Activated T-cell treated with anti-CD3 and anti-CD28 coated beads, Interleukin-2, amount 50 U/mL, for 1 hour (primary cell): ENCODE measurements at places on chromosomes 2 and 18.

DNA sequence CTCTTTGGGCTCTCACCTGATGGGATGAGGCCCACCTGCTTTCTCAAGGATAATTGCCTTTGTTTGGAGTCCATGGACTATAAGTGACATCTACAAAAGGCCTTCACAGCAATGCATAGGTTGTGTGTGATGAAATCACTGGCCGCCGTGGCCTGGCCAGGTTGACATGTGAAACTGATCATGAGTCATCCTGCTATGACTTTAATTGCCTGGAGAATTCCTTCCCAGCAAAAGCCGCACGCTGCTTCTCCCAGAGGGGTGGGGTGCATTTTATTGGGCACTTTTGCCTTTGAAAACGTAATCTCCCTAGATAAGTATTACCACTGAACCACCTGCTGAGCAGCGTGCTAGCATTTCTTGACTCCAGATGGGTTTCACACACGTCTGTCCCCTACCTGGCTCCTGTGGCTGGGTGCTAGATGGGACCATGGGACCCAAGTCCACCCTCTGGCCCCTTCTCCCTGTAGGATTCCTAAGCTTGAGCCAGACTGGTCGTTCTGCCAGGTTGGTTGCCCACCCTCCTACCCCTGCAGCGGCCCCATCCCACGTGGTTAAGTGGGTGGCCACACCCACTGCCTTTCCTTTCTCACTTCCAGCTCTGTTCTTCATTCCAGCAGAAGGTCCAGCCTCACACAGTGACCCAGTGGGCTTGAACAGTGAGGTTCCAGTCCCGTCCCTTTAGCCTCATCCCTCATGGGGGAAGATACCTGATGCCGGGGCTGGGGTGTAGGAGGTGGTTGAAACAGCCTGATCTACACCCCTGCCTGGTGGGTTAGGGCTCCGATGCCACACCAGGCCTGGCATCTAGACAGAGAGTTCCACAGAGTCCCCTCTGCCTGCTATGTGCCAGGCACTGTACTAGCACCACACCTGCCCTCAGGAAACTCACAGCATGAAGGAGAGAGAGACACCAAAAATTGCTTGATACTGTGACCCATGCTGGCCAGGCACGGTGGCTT lies 89.6 kb downstream of the GBX2 start:
- no peak for DNase-seq

GRCh38 chr18:55349685-55350084 lies 238.3 kb downstream of the TCF4 start:
- no peak for DNase-seq

GRCh38 chr2:222944552-222944951 lies 83.7 kb downstream of the ACSL3 start:
- DNase-seq: no peak

DNA sequence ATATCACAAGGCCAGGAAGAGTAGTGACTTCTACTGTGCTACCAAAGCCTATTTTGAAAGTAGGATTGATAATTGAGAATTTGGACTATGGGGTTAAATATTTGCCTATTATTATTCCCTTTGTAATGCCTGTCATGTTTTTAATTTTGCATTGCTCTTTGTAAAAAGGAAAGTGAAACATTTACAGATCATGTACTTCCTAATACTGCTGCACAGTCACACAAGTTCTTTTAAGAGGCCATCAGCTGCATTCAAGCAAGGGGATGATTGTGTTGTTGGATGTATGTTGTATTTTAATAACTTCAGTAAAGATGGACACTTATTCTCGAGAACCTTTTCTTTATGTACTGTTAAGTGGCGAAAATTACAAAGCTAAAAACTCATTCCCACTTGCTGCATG lies 70.1 kb downstream of the PLEKHA3 start:
- DNase-seq: no peak

- DNase-seq: no peak
Observed at GRCh38 chr2:8458503-8459459, 223.1 kb upstream of the ID2 start.

- DNase-seq: no peak
Observed at GRCh38 chr2:65263262-65263661, 35.6 kb downstream of the ACTR2 start.

- DNase-seq: no peak
Observed at GRCh38 chr2:100887039-100887578, 67.2 kb downstream of the NPAS2 start.

DNA sequence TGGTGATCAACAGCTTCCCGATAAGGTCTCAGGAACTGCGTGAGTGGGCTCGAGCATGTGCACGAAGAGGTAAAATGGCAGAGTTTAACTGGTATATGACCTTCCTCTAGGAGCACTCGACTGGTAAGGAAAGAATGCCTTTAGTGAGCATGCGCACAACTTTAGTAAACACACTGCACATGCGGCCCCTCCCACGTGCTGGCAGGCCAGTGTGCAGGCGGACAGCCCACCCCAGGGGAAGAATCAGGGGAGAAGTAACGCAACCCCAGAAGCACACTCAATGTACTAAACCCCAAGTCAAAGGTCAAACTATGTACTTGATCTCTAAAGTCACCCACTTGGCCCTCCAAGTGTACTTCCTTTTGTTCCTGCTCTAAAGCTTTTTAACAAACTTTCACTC lies 28.7 kb upstream of the SLC25A52 start:
- no peak for DNase-seq

DNA sequence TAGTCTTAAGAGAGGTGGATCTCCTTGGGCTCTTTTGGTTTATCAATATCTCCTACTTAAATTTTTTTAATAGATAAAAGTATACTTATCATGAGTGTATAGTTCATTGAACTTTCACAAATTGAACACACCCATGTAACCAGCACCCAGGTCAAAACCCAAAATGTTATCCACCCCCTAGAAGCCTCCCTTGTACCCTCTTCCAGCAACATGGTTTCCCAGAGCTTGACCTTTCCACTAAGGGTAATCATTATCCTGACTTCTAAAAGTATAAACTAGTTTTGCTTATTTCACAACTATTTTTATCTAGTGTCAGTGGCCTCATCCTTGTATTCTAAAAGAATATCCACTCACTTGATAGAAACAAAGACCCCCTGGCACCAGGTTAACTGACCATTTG lies 106.8 kb downstream of the MDH1 start:
- no peak for DNase-seq

DNA sequence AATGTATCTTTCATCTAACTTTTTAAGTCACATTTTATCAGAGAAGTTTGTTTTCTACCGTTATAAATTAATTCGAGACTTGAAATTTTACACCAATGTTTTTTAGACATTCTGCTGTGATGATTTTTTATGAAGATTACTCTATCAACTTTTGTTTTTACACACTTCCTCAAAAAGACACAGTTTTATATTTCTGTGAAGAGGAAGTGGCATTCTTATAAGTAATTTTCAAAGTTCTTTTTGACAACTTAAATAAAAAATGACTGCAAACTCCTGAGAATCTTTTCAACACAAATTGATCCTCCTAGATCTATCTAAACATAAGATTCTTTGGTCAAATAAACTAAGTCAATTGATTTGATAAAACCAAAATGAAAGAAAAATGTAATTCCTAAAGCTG lies 13.7 kb downstream of the ANKRD44 start:
- DNase-seq: no peak

DNA sequence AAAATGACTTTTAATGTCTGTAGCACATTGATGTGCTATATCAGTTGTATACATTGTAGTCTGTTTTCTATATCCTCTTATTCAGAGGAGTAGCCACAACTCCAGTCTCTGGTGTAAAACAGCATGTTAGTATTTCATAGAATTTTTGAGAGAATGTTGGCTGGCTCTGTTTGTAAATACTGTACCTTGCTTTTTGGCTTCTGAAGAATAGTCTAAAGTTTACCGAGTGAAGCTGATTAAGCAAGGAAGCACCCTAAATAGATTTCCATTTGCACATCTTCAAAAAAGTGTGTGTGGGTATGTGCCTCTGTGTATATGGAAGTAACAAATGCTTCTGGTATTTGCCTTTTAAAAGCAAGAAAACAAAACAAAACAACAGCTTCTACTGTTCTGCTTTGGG lies 50.5 kb downstream of the MAP4K4 start:
- no peak for DNase-seq

- DNase-seq: no peak
Observed at GRCh38 chr2:74168739-74169138, 9.9 kb downstream of the MOB1A start.

- DNase-seq: no peak
Observed at GRCh38 chr18:73283788-73284187, 416.0 kb upstream of the NETO1 start.

- no peak for DNase-seq
Observed at GRCh38 chr2:54701029-54701428, 22.4 kb upstream of the EML6 start.

DNA sequence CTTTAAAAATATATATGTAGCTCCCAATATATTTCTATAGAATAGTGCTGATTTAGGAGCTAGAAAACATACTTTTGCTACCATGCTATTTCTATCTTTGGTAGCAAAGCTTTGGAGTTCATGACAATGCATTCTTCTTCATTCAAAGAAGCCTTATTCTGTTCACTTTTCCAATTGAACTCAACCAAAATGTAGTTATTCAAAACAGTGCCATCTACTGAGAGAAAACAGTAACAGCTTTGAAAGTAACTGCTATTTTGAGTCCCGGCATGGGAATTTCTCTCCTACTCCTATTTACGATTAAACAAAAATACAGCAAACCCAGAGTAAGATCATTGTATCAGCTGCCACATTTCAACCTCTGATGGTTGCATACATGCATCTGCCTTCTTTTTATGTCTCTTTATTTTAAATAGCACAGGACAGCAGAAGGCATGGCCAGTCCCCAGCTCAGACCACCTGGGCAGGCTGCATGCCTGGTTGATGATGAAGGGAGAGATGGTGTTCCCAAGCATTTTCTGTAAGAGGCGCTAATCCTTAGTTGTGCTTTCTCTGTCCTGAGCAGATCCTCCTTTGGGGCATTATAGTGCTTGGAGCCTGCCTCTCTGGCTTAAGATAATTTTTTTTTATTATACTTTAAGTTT lies 69.7 kb upstream of the SULT1C3 start:
- no peak for DNase-seq

DNA sequence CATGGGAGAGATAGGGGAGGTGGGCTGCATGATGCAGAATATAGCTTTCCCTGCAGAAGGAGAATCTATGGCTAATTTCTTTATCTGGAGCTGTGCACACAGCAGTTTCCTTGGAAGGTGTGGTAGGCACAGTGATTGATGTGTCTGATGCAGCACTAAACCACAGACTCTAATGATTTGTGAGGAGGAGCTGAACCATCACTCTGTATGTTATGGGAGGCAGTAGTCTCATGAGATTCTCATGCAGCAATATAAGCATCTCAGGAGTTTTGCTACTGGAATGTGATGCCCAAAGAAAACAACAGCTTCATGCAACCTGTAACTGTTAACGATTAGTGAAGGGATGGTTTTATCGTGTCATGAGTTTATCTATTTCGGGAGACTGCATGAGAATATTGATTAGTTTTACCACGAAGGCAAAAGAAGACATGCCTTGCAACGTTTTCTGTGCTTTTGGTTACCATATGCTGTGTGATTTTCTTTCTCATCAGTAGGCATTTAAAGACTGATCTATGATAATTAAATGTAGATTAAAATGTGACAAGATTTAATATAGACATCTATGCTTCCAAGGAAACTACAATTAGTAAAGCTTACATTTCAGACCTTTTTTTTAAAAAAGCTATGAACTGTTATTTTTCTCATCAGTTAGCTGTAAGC lies 286.8 kb downstream of the ARL6IP6 start:
- no peak for DNase-seq

DNA sequence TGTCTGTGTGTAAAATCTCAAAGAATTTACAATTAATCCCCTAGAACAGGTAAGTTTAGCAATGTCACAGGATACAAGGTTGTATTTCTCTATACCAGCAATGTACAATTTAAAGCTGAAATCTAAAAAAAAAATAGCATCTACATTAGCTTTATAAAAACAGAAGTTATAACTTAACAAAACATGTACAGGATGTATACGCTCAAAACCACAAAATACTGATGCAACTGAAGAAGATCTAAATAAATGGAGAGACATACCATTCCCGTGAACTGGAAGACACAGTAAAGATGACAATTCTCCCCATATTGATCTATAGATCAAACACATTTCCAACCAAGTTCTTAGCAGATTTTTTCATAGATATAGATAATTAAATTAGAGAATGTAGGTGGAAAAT lies 17.5 kb upstream of the RANBP2 start:
- no peak for DNase-seq

- no peak for DNase-seq
Observed at GRCh38 chr2:223088866-223089265, 36.9 kb downstream of the KCNE4 start.

DNA sequence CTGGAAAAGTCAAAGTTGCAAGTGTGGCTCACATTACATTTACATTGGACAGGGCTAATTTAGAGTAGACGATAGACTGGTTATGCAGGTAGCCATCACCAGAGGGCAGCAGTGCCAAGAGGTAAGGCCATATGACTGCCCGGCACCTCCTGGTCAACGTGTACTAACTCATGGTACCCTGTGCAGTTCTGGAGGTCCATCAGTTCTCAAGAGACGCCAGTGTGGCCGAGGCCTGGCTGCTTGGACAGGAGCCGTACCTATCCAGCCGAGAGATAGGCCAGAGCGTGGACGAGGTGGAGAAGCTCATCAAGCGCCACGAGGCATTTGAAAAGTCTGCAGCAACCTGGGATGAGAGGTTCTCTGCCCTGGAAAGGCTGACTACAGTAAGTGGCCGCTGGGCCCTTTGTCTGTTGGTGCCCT lies 65.8 kb upstream of the EML6 start:
- no peak for DNase-seq

DNA sequence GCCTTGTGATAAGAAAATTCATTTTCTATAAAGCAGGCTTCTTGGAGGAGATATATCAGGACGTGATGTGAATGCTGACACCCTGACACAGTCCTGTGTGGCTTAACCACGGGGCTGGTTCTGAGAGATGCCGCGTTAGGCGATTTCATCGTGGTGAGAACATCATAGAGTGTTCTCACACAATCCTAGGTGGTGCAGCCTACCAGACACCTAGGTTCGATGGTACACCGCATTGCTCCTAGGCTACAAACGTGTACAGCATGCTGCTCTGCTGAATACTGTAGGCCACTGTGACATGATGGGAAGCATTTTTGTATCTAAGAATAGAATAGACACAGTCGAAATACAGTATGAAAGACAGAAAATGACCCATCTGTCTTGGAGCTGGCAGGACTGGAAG lies 82.5 kb downstream of the TNFRSF11A start:
- DNase-seq: no peak

- no peak for DNase-seq
Observed at GRCh38 chr2:8316356-8316755, 365.5 kb upstream of the ID2 start.

DNA sequence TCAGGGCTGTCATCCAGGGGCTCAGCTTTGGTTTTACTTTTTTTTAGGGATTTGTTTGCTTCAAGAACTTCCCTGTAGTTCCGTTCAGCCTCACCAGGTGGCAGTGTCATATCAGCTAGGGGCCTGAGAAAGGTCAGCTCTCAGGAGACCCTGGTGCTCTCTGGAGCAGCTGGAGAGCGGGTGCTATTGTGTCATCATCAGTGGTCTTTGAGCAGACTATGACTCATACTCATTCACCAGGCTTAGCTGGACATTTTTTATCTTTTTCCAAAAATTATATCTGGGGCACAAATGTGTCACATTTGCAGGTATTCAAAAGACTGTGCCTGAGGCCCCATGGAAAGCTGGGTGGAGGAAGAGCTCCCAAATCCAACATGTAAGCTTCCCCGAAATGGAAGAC lies 24.4 kb downstream of the ZNF892 start:
- DNase-seq: no peak

- DNase-seq: no peak
Observed at GRCh38 chr2:23565374-23565773, 180.4 kb downstream of the KLHL29 start.
